ENCODE measurements at places on chromosomes 4 and X.

DNA sequence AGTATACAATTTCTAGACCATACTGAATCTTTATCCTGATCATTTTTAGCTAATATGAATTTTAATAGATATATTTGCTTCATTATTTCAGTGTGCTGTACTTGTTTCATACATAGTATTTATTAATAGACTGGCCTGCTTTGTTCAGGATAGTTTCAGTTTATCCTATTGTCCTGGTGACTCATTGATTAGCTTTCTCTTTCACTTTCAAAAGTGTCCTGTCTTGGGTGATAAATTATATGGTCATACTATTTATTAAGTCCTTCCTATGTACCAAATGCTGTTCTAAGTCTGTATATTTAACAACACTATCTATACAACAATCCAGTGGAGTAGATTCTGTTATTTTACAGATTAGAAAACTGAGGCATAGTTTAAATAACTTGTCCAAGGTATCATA is 153.8 kb upstream of the RAPGEF2 start:
- DNase-seq, result no peak
- H3K27me3 ChIP-seq, result peaks cover 3% of the 10 kb centered on the region
- no peak overlapping the region for H3K27ac ChIP-seq
- no peak overlapping the region for H3K4me3 ChIP-seq

DNA sequence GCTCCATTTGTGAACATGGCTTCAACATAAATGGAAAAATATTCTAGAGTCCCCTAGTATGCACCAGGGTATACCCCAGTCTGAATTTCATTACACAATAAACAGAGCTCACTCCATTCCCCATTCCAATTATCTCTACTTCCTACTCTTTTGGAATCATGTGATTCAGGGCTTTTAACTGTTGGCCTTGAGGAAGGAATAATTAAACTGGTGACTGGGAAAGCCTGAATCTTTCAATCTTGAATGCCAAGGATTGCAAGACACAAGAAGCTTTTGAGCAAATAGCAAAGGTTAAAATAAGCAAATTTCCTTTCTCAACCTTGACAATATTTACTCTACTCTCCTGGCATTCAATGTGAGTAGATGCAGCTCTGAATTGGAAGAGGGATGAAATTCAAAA is 77.5 kb upstream of the INPP4B start:
- no peak overlapping the region for H3K27ac ChIP-seq
- H3K4me3 ChIP-seq, result no peak overlapping the region
- peaks cover 2% of the 10 kb centered on the region for H3K27me3 ChIP-seq
- H3K4me1 ChIP-seq, result no peaks in the 10 kb centered on the region

DNA sequence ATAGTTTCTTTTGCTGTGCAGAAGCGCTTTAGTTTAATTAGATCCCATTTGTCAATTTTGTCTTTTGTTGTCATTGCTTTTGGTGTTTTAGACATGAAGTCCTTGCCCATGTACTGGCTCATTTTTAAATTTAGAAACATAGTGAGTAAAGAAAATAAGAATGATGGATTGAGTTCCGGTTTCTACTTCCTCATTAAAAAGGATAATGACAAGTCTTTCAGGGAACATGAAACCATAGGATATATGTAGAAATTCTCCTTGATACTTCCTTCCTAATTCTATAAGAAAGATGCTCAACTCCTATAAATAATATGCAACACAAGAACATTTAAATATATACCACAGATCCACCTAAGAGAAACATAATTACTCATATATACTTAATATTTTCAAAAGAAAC is 240.9 kb downstream of the BANK1 start:
- no peaks in the 10 kb centered on the region for H3K36me3 ChIP-seq
- peaks cover 3% of the 10 kb centered on the region for H3K27me3 ChIP-seq
- no peak overlapping the region for H3K4me3 ChIP-seq
- no peak for DNase-seq
- H3K4me1 ChIP-seq, result no peaks in the 10 kb centered on the region

GRCh38 chr4:7967501-7968261 is 28.0 kb upstream of the AFAP1 start:
- H3K4me3 ChIP-seq, result no peak overlapping the region
- H3K27ac ChIP-seq, result peak overlapping the region; percentile 79
- no peak for DNase-seq
- H3K4me1 ChIP-seq, result peaks cover 82% of the 10 kb centered on the region
- H3K27me3 ChIP-seq, result no peaks in the 10 kb centered on the region

DNA sequence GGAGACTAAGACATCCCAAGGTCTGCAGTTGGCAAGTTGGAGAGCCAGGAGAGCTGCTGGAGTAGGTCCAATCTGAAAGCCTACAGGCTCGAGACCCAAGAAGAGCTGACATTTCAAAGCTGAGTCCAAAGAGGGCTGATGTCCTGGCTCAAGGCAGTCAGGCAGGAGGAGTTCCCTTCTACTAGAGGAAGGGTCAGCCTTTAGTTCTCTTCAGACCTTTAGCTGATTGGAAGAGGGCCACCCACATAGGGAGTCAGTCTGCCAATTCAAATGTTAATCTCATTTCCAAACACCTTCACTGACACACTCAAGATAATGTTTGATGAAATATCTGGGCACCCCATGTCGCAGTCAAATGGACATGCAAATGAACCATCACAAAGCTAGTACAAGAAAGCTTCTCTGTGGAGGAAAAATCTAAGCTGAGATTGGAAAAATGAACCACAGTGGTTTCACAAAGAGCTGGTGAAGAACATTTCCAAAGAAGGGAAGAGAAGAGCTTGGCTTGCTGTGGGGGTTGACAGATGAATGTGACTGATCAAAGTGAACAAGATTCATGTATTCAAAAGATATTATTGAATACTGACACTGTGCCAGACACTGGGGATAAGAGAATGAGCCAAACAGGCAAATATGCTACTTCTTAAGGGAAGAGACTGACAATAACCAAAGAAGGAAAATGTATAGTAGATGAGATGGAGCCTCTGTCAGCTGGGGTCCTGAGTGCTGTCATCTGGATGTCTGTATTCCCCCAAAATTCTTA is 61.2 kb downstream of the STK32B start:
- no peak for DNase-seq
- no peaks in the 10 kb centered on the region for H3K36me3 ChIP-seq
- H3K4me1 ChIP-seq, result no peaks in the 10 kb centered on the region
- no peaks in the 10 kb centered on the region for H3K27me3 ChIP-seq
- H3K4me3 ChIP-seq, result no peak overlapping the region
- H3K27ac ChIP-seq, result no peak overlapping the region

- H3K27ac ChIP-seq, result peak overlapping the region; percentile 47
- no peak for DNase-seq
- peaks cover 34% of the 10 kb centered on the region for H3K4me1 ChIP-seq
Observed at GRCh38 chrX:49257074-49257790, 7.3 kb downstream of the FOXP3 start.

All from activated T-cell treated with anti-CD3 and anti-CD28 coated beads, Interleukin-2, amount 50 U/mL, for 24 hours (primary cell).